ENCODE measurements at places on chromosomes 13 and 19.

DNA sequence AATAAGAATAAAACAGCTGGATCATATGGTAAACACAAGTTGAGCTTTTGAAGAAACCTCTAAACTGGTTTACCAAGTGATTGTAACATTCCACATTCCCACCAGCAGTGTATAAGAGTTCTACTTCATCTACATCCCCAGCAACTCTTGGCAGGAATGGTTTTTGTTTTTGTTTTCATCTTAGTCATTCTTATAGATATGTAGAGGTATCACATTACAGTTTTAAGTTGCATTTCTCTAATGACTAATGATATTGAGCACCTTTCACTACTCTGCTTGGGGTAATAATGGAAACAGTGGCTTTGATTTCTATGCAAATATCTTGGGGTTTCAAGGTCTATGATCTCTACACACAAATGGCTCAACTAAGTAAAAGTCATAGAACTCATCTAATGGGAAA, 614.5 kb downstream of the TBC1D4 start:
- DNase-seq: no peak

DNA sequence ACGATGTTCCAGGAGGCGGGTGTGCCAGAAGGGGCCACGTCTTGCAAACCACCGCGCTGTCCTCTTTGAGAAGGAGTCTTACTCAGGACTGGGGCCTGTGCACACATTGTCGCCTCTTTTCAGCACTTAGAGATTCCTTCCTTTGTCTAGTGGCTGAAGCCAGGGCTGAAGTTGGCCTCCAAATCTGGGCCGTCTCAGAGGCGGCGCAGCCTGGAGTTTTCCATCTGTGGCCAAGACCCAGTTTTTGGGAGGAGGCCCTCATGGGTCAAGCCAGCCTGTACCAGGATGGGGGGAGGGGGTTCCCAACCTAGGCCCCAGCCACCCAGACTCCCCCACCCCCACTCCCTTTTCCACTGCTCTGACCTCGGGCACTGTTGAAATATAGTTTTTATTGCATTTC, 11.8 kb downstream of the ANO8 start:
- DNase-seq: no peak

DNA sequence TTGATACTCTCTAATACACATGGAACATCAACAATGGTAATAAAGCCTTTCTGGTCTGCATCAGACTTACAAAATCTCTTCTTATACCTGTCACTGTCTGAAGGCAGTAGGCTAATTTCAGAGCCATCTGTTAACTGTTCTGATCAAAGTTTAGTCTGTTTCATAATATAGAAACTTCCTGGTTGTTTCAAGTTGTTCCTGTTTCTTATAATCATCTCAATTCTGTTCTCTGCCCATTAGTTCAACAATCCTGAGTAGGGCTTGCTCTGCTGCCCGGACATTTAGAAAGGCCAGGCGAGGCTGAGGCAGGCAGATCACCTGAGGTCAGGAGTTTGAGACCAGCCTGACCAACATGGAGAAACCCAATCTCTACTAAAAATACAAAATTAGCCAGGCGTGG, 5.4 kb upstream of the ZSCAN5A start:
- no peak for DNase-seq

DNA sequence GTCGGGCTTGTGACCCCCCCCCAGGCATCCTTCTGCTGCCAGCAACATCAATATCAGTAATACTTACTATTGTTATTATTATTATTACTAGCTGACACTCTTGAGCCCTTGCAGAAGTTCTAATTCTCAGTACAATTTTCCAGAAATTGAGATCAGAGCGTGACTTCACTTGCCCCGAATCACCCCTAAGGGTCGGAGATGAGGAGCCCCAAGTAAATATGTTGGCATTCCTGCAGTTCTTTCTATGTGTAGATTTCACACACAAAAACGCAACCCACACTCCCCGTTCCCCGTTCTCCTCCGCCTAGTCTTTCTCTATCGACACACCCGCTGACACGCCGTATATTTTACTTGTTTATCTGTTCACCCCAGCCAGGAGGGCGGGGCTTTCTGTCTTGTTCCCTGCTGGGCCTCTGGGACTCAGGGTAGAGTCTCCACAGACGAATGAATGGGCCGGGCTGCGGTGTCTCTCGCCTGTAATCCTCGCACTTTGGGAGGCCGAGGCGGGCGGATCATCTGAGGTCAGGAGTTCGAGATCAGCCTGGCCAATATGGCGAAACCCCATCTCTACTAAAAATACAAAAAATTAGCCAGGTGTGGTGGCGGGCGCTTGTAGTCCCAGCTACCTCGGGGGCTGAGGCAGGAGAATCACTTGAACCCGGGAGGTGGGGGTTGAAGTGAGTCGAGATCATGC, 14.7 kb downstream of the TLE5 start:
- peak; percentile 29 for DNase-seq

GRCh38 chr13:94312511-94313216, 166.8 kb downstream of the DCT start:
- no peak for DNase-seq

DNA sequence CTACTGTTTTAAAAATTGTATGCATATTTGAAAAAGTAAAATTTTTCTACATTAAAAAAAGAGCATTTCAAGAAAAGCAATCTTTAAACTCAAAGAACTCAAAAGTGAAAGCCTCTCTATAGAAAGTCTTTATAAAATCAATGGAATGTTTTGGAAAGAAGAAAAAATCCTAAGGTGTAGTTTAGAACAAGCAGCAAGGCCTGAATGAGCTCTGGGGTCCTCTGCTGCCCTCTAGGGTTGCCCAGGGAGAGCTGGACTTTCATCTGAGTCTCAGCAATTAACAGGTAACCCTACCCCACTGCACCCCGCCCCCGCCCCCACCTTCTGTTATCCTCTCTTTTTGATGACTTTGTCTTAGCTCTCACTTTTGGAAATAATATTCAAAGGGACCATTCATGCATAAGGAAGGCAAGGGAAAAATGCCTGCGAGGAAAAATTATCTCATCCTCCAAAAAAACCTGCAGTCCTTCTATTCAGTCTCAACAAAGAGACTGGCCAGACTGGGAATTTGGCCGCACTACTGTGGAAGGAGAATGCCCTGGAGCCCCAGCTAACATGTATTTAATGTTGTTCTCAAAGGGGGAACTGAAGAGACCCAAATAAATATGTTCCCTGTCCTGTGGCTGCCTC, 24.1 kb downstream of the SLC25A30 start:
- DNase-seq: no peak

- DNase-seq: no peak
Measured at GRCh38 chr13:51322826-51323225, 16.7 kb upstream of the SERPINE3 start.

GRCh38 chr13:75161804-75162203, 320.2 kb downstream of the TBC1D4 start:
- no peak for DNase-seq

GRCh38 chr13:46595136-46595884, 42.3 kb downstream of the LRCH1 start:
- peak; percentile 74 for DNase-seq

DNA sequence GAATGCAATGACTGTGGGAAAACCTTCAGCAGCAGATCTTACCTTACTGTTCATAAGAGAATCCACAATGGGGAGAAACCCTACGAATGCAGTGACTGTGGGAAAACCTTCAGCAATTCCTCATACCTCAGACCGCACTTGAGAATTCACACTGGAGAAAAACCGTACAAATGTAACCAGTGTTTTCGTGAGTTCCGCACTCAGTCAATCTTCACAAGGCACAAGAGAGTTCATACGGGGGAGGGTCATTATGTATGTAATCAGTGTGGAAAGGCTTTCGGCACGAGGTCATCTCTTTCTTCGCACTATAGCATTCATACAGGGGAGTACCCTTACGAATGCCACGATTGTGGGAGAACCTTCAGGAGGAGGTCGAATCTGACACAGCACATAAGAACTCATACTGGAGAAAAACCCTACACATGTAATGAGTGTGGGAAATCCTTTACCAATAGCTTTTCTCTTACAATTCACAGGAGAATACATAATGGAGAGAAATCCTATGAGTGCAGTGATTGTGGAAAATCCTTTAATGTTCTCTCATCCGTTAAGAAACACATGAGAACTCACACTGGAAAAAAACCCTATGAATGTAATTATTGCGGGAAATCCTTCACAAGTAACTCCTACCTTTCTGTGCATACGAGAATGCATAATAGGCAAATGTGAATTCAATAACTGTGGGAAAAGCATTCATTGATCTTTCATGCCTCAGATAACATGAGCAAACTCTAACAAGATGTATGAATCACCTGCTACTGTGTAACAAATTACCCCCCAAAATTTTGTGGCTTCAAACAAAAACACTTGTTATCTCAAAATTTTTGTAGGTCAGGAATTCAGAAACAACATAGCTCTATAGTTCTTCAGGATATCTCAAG, 13.8 kb downstream of the ZNF557 start:
- no peak for DNase-seq

- DNase-seq: no peak
Measured at GRCh38 chr13:106650690-106651205, 82.8 kb upstream of the ARGLU1 start.

GRCh38 chr13:41054212-41054877, 7.0 kb upstream of the WBP4 start:
- peak; percentile 51 for DNase-seq

- DNase-seq: no peak
Measured at GRCh38 chr19:29120466-29120865, 92.5 kb downstream of the UQCRFS1 start.

DNA sequence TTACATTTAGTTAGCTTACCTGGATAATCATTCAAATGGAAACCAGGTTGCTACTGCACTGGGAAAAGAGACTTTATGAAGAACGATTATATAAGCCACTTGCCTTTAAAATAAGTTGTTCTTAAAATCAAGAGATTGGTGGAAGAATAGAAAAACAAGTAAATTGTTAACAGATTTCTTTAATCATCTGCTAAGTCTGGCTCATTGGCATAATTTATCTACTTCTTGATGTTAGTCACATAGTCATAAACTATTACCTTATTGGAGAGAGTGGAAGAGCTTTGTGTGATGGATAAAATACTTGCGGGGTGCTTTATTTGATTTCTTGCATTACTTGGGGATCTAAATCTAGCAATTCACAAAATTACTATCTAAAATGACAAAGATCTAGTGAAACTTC, 6.8 kb downstream of the LSM14A start:
- no peak for DNase-seq

- no peak for DNase-seq
Measured at GRCh38 chr19:1447944-1448343, 2.0 kb upstream of the APC2 start.

- DNase-seq: no peak
Measured at GRCh38 chr19:13012690-13013608, 17.7 kb downstream of the NFIX start.

GRCh38 chr13:40665126-40666044, 1.1 kb downstream of the FOXO1 start:
- DNase-seq: no peak

DNA sequence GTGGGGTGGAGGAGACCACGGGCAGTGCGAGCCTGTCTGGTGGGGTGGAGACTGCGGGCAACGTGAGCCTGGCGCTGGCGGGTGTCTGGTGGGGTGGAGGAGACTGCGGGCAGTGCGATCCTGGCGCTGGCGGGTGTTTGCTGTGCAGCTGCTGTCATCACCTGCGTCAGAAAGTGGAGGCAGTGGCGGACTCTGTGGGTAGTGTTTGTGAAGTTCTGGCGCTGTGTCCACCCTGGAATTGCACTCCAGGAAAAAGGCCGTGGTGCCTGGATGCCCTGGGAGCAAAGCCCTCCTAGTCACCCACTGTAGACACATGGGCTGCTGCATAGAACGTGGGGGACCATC, 6.2 kb downstream of the TEX29 start:
- no peak for DNase-seq
